ENCODE measurements at places on chromosomes 1 and 21.

GRCh38 chr21:44653656-44654575, 543 bp downstream of the KRTAP12-4 start:
- no peak for DNase-seq

DNA sequence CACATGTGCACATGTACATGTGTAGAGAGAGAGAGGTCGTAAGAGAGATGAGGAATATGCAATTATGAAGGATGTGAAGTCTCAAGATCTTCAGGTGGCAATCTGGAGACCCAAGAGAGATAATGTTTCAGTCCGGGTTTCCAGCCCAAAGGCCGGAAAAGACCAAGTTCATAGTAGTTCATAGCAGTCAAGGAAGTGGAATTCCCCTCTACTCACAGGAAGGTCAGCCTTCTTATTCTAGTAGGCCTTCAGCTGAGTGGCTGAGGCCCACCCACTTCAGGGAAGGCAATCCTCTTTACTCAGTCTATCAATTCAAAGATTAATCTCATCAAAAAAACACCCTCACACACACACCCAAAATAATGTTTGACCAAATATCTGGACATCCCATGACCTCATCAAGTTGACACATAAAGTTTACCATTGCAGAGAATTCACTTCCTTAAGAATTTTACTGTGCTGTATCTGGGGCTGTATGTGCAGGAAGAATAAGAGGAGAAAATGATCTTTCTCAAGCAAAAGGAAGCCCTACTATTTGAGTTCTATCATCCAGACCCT, 114.6 kb downstream of the TNFSF18 start:
- no peak for DNase-seq

GRCh38 chr1:53654216-53655210, 84.5 kb downstream of the GLIS1 start:
- no peak for DNase-seq

- DNase-seq, result no peak
Observed at GRCh38 chr1:84726593-84727499, 36.6 kb upstream of the SSX2IP start.

DNA sequence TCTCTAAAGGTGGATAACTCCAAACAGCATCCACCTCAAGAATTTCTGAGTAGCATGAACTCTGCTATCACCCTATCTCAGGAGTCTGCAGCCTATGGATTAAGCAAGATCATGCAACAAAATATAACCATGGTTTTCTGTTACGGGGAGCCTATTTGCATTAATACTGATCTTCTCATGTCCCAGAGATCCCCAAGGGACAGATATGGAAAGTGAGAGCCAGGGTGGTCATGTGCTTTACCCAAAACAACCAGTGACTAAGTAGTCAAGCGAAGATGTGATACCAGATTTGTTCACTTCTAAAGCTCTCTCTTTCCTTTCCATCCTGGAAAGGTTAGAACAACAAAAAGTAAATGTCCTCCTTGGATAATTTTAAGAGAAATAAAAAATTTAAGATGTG, 125.1 kb downstream of the PRRX1 start:
- DNase-seq, result no peak

DNA sequence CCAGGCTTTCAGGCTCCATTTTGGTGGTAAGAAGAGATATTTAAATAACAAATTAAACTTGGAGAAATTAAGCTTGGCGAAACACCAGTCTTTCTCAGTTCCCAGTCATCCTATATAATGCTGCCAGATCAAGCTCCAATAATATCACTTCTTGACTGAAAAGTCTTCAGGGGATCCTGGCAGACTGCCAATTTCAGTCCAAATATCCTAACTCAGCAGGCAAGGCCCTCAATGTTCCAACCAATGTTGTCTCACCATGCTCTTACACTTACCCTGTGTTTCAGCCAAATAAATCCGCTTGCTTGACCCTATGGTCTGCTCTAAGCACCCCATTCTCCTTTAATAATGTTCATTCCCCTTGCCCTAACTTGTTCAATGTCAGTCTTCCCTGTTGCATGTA, 39.9 kb upstream of the BCL10 start:
- DNase-seq, result no peak

DNA sequence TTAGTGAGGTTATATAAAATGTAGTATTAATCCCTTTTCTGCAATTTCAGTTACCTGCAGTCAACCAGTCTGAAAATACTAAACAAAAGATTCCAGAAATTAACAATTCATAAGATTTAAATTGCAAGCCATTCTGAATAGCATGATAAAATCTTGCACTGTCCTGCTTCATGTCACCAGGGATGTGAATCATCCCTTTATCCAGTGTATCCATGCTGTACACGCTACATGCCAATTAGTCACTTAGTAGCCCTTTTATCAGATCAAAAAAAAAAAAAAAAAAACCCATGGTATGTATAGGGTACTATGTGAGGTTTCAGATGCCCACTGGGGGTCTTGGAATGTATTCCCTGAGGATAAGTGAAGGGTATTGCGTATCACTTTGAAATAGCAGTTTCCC, 191.3 kb upstream of the HP1BP3 start:
- DNase-seq, result no peak

GRCh38 chr1:174160109-174160473, 771 bp downstream of the RABGAP1L start:
- no peak for DNase-seq

GRCh38 chr1:222123111-222123510, 381.2 kb upstream of the DUSP10 start:
- no peak for DNase-seq

DNA sequence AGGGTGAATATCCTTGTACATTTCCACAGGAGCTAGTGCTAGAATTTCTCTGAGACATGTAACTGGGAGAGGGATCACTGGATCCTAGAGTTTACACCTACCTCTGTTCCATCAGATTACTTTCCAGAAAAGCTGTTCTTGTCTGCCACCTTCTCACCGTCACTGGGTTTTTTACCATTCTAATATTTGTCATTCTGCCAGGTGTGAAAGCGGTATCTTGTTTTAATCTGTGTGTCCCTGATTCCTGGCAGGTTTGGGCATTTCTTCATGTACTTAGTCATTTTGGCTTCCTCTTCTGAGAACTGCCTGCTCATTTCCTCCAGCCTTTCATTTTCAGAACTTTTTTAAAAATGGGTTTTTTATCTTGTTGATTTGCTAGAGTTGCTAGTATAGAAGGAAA, 5.1 kb downstream of the PMF1 start:
- no peak for DNase-seq

GRCh38 chr1:66256629-66257572, 277.1 kb upstream of the SGIP1 start:
- no peak for DNase-seq

DNA sequence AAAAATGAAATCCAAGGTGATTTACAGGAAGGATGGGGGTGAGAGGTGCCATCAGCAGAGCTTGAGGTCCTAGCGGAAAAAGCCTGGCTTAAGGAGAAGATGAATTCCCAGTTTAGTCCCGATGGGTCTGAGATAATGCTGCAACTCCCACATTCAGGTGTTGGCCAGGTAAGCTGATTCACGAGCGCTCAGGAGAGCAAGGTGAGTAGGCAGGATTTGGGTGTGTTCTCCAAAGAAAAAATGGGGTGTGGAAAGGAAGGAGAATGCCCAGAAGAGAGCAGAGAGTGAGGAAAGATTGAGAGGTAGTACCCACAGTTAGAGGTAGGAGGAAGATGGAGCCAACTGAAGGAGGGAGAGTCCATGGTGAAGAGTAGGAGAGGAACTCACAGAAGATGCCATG, 12.5 kb downstream of the RIMS3 start:
- no peak for DNase-seq

DNA sequence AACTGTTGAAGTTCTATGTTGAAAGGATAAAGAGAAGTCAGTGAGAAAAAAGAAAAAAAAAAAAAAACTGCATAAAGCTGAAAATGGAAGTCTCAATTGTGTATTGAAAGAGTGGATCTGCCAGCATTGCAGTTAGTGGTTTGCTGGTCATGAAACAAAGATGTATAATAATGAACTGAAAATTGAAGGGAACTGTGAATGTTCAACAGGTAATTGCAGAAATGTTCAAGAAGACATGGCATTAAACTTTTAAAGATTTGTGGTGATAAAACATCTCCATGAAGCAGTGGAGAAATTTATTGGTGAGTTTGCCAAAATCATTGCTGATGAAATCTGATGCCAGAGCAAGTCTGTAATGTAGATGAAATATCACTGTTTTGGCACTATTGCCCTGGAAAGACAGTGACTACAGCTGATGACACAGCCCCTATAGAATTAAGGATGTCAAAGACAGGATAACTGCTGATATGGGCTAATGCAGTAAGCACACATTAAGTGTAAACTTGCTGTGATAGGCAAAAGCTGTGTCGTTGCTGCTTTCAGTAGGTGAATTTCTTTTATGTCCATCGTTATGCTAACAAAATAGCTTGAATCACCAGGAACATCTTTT, 71.0 kb downstream of the RD3 start:
- no peak for DNase-seq

- no peak for DNase-seq
Observed at GRCh38 chr1:41559331-41559730, 74.8 kb upstream of the EDN2 start.

GRCh38 chr1:178502330-178502714, 5.6 kb upstream of the CLEC20A start:
- DNase-seq, result no peak

DNA sequence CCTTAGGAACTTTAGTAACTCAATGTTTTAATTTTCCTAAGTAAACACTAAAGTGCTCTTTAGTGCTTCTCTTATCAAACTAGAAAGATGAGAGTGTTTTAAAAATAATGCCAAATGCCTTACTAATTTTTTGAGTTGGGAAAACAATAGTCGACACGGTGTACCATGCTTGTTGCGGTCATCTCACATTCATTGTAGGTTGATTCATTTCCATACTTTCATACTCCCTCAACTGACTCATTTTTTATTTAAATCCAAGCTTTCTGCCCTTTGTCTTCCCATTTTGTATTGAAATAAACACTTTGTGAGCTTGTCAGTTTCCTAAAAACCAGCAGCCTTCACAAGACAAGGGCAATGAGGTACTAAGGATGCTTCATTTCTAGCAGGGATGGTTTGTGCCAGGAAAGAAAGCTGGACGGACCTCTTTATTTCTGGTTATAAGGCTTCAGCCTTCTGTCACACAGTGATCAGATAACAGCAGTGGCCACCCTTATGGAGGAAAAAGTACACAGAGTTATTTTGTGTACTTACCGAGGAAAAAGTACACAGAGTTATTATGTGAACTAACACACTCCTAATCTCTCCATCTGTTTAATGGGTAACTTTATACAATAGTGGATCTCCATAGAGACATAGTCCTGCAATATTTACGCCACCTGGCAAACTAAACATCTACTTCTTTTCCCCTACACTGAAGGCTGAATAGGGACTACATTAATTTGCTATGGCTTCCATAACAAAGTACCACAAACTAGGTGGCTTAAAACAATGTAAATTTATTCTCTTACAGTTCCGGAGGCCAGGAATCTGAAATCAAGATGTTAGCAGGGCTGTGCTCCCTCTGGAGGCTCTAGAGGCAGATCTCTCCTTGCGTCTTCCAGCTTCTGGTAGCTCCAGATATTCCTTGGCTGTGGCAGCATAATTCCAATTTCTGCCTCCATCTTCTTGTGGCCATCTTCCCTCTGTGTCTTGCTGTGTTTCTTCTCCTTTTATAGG, 13.0 kb upstream of the CCDC190 start:
- no peak for DNase-seq

DNA sequence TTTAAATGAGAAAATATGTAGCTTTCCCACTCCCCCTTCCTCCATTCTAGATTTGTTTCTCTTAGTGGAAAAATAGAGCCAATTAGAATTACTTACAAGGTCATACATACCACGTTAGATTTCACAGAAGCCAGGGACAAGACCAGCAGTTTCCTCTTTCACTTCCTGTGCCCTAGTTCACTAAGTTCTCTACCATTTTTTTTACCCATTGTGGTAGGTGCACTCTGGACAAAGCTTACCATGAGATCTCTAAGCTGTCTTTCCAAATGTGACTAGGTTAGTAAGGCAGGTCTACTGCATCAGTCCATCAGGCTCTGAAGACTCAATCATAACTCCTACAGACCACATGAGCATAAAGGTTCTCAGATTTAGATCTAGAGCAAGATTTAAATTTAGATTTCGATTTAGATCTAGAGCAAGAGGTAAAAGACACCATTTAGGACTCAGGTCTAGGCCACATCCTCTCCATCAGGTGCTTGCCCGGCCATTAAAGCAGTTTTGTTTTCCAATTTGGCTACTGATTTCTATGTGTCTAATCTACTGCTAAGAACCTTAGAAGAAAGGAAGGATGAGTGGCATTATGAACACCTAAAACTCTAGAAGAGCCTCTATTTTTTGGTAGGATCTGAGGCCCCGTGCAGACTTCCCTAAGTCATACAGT, 235.3 kb downstream of the FAF1 start:
- no peak for DNase-seq

DNA sequence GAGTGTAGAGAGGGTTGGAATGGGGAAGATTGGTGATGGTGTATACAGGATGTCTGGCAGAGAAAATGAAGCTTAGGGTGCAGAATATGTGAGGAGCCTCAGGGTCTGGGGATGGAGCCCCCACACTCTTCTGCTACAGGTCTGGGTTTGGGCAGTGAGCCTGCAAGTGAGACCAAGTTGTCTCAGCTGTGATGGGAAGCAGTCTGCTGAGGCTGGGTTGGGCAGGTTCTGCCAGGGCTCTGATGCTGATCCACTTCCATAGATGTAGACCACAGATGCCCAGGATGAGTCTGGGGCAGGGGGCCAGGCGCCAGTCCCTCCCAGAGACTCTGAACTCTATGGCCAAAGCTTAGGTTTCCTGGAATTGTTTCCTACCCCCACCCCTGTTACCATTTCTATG, 516.9 kb downstream of the PTPRU start:
- no peak for DNase-seq

DNA sequence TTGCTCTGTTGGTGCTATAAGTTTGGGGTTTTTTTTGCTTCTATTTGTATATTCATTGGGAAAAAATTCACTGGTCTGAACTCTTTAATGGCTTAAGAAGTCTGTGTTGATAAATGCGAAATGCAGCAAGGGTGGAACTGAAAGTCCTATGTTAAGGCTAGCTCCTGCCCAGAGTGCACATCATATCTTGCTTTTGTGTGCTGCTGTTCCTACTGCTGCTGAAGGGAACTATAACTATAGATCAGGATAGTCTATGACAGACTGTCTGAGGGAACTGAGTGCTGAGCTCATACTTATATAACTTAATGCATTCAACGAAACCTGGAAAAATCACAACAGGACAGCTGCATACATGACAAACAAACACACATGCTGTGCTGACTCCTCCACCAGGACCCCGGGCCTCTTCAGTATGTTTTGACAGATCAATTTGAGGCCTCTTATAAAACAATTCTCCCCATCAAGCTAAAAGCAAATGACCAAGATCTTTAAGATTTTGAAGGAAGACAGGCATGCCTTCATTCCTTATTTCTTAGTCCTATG, 1031.5 kb upstream of the ADGRL2 start:
- no peak for DNase-seq

- DNase-seq, result no peak
Observed at GRCh38 chr1:214862421-214862820, 220.1 kb upstream of the KCNK2 start.

GRCh38 chr1:162919034-162919433, 58.1 kb upstream of the CCDC190 start:
- DNase-seq, result no peak

GRCh38 chr1:201268604-201269151, 14.6 kb upstream of the PKP1 start:
- no peak for DNase-seq

- no peak for DNase-seq
Observed at GRCh38 chr1:17251701-17252376, 2.9 kb downstream of the PADI3 start.

- no peak for DNase-seq
Observed at GRCh38 chr1:207025146-207025880, 7.2 kb downstream of the C1orf116 start.

GRCh38 chr1:117387060-117387633, 19.9 kb downstream of the MAN1A2 start:
- no peak for DNase-seq
